Brain pericyte (primary cell): ENCODE measurements at places on chromosomes 7 and 10.

GRCh38 chr7:74254858-74255379 is 720 bp upstream of the RFC2 start:
- DNase-seq: no peak

DNA sequence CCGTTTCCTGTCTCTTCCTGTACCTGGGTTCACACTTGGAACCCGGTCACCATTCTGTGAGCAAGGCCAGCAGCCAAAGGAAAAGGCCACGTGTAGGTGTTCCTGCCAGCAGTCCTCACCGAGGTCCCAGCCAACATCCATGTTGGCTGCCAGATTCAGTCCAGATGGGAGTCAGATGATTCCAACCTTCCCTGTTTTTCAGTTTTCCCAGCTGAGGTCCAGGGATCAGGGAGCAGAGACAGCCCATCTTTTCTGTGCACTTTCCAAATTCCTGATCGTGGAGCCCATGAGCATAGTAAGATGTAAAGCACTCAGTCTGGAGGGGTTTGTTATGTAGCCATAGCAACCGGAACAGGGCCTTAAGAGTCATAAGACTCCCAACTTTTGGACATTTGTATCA is 3.9 kb upstream of the PVRIG start:
- no peak for DNase-seq

GRCh38 chr10:131022981-131023380 is 288.5 kb downstream of the TCERG1L start:
- DNase-seq: no peak

DNA sequence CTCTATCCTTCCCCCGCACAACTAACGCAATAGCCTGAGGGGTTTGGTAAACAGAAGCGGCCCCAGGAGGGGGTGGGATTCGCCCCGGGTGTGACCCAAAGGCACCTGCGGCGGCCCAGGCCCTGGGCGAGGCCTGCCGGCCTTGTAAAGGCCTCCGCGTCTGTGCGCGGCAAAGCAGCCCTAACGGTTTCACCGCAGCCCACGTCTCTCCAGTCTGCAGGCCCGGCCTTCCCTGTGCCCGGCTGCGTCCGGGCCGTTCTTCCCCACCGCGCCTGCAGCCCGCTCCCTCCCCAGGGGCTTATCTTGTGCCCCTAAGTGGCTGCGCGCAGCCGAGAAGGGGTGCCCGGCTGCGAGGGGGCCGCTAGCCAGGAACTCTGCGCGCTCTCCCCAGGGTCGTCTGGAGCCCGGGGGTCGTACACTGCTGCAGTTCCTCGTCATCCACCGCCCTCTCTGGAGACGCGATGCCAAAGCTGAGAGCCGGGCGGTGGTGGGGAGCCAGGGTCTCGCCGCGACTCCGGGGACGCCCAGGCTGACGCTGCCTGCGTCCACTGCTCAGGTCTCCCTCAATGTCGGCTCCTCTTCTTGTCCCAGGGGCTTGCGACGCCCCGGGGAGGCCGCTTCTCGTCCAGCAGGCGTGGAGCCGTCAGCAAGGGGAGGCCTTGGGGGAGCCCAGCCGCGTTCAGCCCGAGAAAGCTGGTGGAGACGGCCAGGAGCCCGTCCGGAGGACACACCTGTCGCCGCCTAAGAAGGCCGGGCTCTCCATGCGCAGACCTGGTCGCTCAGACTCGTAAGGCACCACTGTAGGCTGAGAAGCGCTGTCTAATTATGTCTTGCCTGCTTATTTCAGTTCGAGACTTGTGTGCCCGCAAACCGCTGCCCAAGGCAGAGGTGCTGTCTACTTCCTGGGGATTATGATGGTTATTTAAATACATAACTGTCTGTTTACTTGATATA is 132.3 kb downstream of the SPAG6 start:
- DNase-seq: no peak

- DNase-seq: no peak
Measured at GRCh38 chr10:130067893-130068292, 42.7 kb downstream of the C10orf143 start.

DNA sequence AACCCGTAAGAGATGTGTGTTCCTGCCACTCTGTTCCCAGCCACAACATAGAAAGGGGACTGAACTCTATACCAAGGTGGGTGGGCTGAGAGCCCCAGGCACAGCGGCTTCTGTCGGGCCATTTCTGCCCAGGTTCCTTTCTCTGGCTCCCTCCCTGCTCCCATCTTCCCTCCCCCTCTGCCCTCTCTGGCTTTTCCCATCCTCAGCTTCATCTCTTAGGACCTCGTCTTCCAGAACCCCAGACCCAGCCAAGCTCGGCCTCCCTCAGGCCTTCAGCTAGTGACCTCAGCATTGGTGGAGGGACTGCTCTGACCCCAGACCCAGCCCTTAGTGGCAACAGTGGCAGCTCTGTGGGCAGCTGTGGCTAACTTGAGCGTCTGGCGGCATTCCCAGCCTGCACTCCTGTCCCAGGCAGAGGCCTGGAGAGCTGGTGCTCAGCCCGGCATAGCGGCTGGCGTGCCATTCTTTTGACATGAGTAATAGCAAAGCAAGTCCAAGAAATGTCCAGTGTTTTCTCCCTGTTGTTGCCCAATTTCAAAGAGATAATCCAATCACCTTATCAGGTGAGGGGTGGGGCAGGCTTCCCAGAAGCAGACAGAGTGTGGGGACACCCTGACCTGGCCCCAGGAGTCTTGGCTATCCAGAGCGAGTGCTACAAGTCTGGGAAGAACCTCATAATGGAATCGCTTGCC is 15.9 kb downstream of the PTPRE start:
- peak; percentile 42 for DNase-seq

DNA sequence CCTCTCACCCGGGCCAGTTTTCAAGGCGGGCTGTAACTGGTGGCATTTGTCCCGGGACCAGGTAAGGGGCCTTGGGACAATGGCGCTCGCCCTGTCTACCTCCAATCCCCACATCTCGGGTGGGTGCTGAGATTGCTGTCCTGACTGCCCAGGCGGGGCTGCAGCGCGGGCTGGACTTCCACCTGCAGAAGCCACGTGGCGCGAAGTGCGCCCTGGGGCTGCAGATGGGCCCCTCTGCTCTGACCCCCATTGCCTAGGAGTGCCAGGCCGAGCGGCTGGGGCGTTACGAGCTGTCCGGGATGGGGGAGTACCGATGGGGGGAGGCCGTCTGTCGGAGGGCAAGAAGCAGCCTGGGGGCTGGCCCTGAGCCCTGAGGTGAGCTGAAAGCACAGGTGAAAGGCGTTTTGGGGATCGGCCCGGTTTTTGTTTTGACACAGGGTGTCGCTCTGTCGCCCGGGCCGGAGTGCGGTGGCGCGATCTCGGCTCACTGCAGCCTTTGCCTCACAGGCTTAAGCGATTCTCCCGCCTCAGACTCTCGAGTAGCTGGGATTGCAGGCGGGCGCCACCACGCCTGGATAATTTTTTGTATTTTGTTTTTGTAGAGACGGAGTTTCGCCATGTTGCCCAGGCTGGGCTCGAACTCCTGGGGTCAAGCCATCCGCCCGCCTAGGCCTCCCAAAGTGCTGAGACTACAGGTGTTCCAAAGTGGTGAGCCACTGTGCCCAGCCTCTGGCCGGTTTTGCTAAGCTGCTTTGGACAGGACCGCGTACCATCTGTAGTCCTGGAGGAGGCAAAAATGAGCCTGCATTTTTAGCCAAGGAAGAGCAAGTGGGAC is at the start of gene SFXN2:
Gene SFXN2, plus strand, starts transcription at position 16 of the 835 bp plus-strand sequence. CDS start 12,001 bp downstream, outside the sequence.
- DNase-seq: no peak

- no peak for DNase-seq
Measured at GRCh38 chr10:86371691-86372090, 5.1 kb upstream of the GRID1 start.

- DNase-seq: no peak
Measured at GRCh38 chr10:125399289-125399688, 238.9 kb upstream of the CTBP2 start.

DNA sequence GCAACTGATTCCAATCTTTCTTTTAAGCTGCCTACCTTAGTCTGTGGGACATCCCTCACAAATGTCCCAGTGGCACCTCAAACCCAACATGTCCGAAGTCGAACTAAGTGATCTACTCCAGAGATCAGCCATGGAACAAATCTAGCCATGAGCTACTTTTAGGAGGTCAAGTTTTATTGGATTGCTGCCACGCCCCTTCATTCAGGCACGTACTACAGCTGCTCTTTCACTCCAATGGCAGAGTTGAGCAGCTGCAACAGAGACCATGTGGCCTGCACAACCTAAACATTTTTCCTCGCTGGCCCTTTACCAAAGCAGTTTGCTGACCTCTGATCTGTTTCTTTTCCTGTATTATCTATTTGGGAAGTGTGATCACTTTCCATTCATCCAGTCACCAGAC is 192.4 kb upstream of the CDCA7L start:
- DNase-seq: no peak

DNA sequence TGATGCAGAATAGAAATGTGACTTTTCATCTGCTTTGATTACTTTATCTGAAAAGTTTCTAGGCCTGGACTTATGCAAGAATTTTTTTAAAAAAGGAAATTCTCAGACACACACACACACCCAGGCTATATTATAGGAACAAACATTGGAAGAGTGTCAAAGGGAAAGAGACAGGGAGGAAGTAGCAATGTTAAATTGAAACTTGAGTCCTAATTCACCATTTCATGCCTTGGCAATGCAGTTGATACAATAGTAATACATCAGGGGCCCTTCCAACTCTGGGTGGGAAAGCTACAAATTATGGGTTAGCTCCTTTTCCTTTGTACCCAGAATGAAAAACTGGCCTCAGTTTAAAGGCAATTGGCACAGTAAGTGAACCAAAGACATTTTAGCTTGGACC is 258.0 kb upstream of the LYZL1 start:
- no peak for DNase-seq

DNA sequence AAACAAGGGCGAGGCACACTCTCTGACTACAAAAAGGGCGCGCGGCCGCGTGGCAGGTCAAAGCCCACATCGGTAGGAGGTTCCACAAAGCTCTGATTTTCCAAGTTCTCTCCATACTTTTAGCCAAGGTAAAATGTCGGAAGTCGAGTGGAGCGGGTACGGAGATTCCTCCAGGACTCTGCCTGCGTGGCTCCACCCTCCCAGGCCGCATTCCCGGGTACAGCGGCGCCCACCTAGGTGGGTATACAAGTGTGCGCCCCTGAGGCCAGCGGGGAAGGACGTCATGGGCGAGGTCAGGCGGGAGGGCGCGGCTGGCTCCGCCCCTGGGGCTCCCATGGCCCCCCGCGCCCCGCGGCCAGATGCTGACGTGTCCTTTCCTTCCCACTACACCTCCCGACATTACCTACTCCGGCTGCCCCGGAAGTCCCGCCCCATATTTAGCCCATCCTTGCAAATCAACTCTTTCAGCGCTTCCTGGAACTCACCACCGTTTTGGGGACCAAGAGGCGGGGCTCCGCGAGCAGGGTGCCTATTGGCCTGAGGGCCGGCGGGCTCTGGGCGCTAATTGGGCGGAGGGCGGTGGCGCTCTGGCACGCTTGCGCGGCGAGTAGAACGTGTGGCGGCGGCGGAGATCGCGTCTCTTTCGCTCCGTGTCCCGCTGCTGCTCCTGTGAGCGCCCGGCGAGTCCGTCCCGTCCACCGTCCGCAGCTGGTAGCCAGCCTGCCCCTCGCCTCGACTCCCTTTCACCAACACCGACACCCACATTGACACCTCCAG is at the start of gene SND1:
Gene SND1, plus strand, starts transcription at position 639 of the 777 bp plus-strand sequence. CDS start 180 bp downstream, outside the sequence.
- DNase-seq: peak; percentile 92

GRCh38 chr10:43854007-43854406 is 205.3 kb upstream of the ZNF32 start:
- no peak for DNase-seq

GRCh38 chr7:4748231-4748681 is 27.2 kb upstream of the AP5Z1 start:
- DNase-seq: no peak

GRCh38 chr7:155533827-155534690 is 12.3 kb downstream of the CNPY1 start:
- no peak for DNase-seq

- no peak for DNase-seq
Measured at GRCh38 chr10:598415-599170, 90.9 kb downstream of the DIP2C start.

DNA sequence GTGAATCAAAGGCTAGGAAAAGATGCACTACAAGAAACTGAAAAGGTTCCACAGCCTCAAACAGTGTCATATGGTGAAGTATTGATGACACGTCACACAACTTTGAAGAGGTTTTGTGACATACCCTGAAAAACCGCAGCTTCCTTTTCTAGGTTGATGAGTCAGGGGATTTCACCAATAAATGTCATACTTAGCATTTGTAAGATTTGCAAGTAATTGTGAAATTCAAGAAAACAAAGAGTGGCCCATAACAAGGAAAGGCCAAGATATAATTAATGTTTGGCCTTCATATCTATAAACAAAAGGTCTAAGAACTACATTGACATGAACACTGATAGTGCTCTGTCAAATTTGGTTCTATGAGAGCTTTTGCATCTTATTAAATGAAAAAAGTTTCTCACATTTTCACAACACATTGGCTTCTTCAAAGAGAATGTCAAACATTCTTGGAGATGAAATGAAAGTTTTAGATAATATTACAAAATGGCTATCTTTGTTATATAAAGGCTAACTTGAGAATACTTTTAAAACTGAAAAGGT is 62.0 kb upstream of the NAMPT start:
- DNase-seq: no peak

GRCh38 chr7:13998866-13999265 is 9.4 kb upstream of the ETV1 start:
- no peak for DNase-seq

DNA sequence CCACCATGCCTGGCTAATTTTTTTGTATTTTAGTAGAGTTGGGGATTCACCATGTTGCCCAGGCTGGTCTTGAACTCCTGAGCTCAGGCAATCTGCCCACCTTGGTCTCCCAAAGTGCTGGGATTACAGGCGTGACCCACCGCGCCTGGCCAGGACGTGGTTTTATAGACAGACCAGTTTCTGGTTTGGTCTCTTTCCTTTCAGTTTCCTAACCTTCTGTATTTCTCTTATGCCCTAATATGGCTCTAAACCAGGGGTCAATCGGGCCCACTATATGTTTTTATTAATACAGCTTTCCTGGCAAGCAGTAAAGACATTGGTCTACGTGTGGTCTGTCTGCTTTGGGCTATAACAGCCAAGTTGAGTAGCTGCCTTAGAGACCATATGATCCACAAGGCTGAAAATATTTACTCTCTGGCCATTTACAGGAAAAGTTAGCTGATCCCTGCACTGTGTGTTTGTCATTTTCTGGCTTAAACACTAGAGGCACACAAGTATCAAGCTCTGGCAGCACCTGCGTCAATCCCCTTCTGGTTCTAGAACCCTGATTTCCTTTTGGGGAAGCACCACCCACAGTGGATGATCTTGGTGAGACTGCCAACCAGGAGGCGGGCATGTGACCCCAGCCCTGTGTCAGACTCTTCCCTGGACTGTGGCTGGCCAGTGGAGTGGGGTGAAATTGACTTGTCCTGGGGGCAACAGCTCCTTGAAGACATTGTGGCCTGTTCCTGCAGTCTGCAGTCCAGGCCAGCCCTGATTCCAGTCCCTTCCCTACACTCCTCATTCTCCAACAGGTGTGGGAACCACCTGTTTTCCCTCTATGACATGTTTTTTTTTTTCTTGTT is 497.2 kb downstream of the PLXNA4 start:
- DNase-seq: no peak

GRCh38 chr7:541661-542060 is 22.0 kb upstream of the PDGFA start:
- no peak for DNase-seq

GRCh38 chr7:101106386-101106785 is 20.5 kb upstream of the SERPINE1 start:
- DNase-seq: no peak
